ENCODE measurements at places on chromosomes 12 and 14.

GRCh38 chr12:54650409-54650808 lies 2.2 kb upstream of the DCD start:
- no peak for DNase-seq

- no peak for DNase-seq
These were observed 50.7 kb downstream of the BICDL1 start for GRCh38 chr12:120039711-120040110.

- DNase-seq: no peak
These were observed 501.2 kb downstream of the GALC start for GRCh38 chr14:87491816-87492215.

DNA sequence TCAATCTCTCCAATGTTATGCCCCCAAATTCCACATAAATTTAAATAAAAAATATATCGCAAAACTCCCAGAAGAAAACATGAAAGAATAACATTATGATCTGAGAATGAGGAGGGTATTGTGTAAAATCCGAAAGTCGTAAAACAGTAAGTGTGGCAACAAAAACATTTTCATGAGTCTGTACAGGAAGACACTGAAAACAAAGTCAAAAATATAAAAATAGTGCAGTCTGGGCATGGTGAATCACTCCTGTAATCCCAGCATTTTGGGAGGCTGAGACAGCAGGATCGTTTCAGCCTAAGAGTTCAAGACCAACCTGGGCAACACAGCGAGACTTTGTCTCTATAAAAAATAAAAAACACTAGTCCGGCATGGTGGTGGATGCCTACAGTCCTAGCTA lies 57.1 kb downstream of the SPTLC2 start:
- DNase-seq: no peak

GRCh38 chr14:55070981-55071411 lies 19.5 kb downstream of the MAPK1IP1L start:
- no peak for DNase-seq

DNA sequence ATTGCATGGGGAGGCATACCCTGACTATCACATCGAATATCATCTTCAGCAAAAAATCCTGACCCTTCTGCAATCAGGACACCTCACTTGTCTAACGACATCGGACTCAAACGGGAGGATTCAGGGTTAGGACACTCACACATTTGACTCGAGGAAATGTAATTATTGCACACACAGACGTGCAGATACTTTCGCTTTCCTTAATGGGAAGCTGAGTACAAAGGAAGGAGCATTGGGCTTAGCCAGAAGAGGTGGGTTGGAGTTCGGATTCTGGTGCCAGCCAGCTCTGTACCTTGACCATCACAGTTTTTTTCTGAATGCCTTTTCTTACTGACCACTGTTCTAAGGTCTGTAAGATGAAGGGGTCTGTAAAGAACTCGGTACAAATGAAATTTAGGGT lies 260.4 kb downstream of the GALC start:
- DNase-seq: no peak

DNA sequence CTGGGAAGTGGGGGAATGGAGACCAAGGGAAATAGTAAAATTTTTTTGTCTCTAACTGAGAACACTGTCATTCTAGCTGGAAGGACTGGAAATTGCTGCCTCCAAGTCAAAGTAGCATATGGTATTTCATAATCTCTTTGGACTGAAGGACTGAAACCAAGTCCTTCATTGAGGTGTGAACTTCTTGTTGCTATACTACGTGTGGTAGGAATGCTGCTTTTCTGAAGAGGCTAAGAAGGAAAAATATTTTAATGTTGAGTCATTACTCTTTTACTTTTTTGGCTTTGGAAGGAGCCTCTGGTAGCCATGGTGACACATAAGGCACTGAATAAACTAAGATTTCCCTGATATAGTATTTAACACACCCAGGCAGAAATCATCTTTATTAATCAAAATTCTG lies 465.4 kb downstream of the NPAS3 start:
- DNase-seq: no peak

- DNase-seq: no peak
These were observed 28.8 kb downstream of the VCPKMT start for GRCh38 chr14:50087341-50088116.

GRCh38 chr12:57993030-57993429 lies 51.7 kb downstream of the ATP23 start:
- no peak for DNase-seq

- DNase-seq: no peak
These were observed 6.7 kb upstream of the RPS6KA5 start for GRCh38 chr14:91067186-91067585.

DNA sequence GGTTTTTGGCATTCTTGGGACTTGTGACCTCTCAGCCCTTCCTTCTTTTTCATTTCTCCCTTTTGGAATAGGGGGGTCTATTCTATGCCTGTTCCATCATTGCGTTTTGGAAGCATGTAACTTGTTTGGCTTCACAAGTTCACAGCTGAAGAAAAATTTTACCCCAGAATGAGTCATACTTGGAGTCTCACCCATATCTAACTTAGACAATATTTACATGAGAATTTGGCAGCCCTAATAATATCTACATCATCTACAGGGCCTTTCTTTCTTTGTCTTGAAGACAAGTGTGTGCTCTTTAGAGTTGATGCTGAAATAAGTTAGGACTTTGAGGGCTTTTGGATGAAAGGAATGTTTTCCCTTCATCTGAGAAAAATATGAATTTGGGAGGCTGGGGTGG lies 1312.9 kb upstream of the FLRT2 start:
- no peak for DNase-seq

- peak; percentile 45 for DNase-seq
These were observed 78.6 kb downstream of the SCARB1 start for GRCh38 chr12:124784871-124785572.

DNA sequence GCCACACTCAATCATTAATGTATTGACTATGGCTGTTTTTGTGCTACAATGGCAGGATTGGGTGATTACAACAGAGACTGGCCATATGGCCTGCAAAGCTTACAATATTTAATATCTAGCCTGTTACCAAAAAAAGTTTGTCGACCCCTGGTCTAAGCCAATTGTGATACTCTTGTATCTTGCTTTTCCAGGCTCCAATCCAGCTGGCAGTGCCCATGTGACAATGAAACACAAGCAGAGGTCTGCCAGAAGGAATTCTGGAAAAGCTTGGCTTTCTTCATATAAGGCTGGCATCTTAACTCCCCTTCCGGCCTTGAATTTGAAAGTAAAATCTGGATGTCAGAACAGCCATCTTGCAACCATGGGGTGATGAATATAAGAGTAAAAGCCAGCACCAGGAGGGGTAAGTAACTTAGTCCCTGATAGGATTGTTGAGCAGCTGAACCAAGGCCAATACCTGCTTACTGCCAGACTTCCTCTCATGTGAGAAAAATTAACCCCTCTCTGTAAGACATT lies 458.7 kb downstream of the TMTC2 start:
- no peak for DNase-seq

DNA sequence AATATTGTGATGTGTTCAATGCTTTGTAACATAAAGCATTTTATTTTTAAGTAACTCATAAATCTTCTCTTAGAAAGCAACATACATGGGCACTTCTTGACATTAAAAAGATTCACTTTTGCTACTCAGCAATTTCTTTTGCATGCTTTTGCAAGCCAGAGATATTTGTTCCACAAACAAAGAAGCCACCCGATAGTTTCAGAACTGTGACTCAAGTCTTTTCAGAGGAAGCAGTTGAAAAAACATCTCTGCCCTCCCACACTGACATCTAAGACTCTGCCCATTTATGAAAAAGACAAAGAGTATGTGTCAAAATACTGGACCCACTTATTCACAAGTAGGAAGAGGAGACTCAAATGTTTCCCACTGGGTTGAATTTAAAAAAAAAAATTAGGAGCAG lies 7.5 kb downstream of the APPL2 start:
- no peak for DNase-seq

DNA sequence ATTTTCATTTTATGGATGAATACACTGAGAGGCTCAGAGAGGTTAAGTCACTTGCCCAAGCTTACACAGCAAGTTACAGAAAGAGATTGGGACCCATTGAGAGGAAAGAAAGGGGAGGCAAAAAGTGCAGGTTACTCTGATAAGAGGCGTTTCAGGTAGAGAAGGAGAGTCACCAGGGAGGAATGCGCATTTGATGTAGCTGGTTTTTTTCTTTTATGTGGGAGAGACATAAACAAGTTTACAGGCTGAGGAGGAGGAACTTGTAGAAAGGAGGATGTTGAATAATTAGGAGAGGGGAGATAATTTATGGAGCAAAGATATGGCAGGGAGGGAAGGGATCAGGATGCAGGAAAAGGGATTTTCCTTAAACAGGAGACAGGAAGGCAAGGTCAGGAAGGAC lies 297.0 kb downstream of the PCNX1 start:
- DNase-seq: no peak

GRCh38 chr14:55048900-55049436 lies 2.5 kb upstream of the MAPK1IP1L start:
- DNase-seq: no peak

DNA sequence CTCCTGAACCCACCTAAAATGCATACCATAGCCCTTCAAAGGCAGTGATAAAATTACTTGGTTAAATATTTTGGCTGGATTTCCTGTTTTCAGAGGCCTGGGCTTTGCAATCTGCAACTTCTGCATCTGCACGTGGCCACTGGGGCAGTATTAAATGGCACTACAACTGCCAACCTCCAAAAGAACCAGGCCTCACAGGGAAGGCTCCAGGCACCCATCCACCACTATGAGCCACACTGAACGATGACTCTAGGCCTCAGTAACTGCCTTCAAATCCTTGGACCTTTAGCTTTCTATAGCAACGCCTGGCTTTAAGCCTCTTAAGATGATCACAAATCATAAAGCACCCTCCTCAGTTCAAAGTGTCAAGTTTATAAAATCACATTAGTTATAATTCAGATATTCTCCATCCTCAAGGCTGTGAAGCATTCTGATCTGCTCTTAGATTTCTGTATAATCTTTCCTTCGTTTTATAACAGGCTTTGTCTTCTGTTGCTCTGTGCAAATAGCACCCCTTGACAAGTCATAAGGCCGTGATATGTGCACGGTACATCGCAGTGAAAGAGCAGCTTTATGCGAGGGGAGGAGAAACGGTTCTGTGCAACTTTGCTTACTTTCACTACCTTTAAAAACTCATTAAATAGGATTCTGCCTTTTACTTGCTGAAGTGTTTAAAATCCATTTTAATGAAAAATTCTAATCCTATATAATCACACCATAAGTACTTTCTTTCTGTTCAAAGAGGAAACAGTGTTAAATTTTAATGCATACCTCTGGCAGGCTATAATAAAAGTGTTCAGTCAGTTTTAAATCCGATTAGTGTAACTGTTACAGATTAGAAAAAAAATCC lies 196.4 kb upstream of the G2E3 start:
- no peak for DNase-seq

GRCh38 chr14:66701813-66702212 lies 193.9 kb downstream of the GPHN start:
- DNase-seq: no peak

DNA sequence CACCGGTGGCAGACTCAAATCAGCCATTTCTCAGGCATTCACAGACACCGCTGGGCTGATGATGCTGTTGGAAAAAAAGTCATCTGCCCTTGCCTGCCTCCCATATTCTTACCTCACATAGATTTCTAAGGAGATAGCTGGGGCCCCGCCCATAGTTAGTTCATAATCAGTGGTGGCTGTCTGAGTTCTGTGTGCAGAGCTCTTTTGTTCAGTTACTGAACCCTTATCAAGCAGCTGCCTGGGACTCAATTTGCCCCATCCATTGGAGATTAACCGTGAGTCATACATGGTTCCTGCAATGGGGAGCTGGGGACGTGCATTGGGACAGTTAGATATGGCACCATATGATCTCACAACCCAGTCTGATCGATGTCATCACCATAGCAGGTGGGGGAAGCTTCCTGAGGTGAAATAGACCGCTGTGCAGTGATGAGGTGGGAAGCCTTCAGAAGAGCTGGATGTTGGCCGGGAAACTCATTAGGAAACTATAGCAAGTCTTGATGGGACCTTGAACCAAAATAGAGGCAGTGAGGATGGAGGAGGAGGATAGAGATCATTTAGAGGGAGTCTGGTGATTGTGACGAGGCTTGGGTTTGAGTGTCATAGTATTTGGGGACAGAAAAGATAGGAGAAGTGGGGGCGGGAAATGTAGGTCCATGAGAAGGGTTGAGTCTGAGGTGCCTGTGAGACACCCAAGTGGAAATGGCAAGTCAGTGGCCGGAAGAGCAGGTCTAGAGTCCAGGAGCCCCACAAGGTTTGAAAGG lies 147.8 kb downstream of the GCH1 start:
- no peak for DNase-seq

- DNase-seq: no peak
These were observed 201.4 kb downstream of the ADGRD1 start for GRCh38 chr12:131155131-131155530.

GRCh38 chr12:71007020-71007419 lies 86.5 kb upstream of the PTPRR start:
- no peak for DNase-seq

GRCh38 chr12:131141514-131141913 lies 187.8 kb downstream of the ADGRD1 start:
- no peak for DNase-seq

DNA sequence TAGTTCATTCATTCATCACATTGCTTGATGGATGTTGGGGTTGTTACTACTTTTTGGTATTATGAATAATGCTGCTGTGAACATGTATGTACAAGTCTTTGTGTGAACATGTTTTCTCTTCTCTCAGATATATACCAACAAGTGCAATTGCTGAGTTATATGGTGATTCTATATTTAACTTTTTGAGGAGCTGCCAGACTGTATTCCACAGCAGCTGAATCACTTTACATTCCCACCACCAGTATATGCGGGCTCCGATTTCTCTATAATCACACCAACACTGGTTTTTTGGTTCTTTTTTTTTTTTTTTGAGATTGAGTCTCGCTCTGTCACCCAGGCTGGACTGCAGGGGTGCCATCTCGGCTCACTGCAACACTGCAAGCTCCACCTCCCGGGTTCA lies 22.2 kb upstream of the PLEKHG6 start:
- peak; percentile 58 for DNase-seq

DNA sequence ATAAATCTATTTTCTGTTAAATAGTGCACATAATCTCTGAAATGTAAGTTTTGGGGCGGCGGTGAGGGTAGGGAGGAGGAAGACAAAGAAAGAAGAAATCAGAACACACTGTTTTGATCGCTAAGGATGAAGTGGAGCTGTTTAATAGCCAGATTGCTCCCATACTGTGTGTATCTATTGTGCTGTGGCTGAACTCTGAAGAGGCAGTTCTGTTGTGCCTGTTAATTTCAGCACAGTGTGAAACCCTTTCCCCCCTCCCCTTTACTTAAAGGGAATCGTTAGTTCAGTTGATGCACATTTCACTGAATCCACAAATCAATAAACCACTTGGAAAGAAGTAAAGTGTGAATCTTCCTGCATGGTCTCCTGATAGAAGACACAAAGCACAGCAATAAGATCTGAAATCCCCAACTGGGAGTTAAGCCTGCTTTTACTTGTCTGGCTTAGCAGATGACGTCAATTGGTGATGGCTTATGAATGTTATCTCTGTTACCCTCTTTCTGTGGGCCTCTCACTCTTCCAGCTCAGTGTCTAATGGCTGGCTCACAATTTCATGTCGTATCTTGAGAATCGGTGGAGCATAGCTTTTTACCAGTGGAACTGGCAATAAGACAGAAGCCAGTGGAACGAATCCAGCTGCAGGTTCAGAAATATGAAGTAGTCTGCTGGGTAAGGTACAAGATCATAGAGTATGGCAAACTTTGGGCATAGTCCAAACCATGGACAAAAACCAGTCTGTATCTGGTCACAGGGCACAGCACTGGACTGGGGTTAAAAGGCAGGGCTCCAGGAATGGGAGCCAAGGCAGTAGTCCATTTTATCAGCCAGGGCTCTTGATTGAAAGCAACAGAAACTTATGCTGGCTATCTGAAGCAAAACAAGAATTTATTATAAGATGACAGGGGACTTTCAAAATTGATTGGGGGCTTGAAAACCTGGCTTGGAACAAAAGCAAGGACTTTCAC lies 413.5 kb upstream of the SEL1L start:
- DNase-seq: no peak

GRCh38 chr14:106024983-106025604 lies 498.7 kb downstream of the TMEM121 start:
- DNase-seq: no peak
